ENCODE measurements at places on chromosomes 12 and 14. TPM values are rescaled to one million over a fixed set of nuclear protein-coding genes. Genes with fewer than 3 reads are reported as not detected.

DNA sequence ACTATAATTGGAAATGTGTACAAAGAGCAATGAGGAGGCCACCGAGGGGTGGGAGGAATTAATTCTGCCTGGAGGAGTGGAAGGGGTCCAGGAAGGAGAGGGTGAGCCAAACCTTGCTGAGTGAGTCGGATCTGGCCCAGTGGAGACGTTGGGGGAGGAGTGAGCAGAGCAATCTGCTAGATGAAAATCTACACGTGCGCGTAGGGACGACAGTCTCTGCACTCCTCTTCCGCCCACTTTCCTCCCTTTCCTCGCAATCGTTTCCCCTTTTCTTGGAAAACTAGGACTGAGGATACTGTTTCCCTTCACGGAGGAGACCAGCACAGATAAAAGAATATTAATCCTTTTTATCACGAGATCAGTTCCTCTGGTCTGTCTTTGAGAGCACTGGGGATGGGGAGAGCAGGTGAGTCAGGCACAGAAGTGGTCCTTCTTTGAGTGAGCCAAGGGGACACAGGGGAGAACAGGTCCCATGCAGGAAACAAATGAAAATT lies 2.9 kb upstream of the NAB2 start:
- DNase-seq: peak; percentile 60

- peak; percentile 87 for DNase-seq
Observed at GRCh38 chr12:117486840-117487659, 125.6 kb upstream of the NOS1 start.

DNA sequence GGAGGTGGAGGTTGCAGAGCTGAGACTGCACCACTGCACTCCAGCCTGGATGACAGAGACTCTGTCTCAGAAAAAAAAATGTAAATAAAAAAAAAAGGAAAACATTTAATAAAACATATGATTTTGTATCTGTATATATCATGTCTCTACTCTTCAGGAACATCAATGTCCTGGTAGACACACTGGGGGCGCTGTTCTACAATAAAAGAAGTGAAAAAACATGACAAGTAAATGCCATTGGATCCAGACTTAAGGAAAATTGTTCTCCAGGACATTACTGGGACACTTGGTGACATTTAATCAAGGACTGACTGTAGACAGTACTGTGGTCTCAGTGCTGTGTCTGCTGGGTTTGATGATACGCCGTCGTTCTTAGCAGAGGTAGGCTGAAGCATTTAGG lies 15.5 kb upstream of the KLC1 start:
- peak; percentile 39 for DNase-seq

GRCh38 chr14:50798048-50798421 lies 32.9 kb downstream of the NIN start:
- no peak for DNase-seq

- DNase-seq: peak; percentile 53
Observed at GRCh38 chr12:24615967-24616411, 332.9 kb downstream of the BCAT1 start.

GRCh38 chr12:79020106-79020505 lies 155.5 kb downstream of the SYT1 start:
- peak; percentile 18 for DNase-seq

GRCh38 chr12:29869946-29870345 lies 86.2 kb upstream of the TMTC1 start:
- DNase-seq: peak; percentile 1

DNA sequence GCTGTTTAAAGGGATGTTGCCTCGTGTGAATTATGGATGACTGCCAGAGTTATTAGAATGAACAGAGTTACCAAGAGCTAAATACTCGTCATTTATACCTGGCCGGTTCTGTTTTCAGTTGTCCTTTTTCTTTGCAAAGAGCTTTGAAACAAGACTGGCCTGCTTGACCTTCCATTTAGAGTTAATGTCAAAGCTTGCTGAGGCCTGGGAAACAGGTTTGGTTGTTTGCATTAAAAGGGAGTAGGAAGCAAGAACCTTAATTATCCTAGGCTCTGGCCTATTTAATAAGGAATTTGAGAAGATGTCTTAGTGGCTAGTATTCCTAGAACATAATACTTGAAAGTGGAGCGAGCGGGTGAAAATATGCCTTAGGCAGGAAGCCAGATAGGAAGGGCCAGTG lies 233.3 kb downstream of the CACNA1C start:
- DNase-seq: no peak

- DNase-seq: peak; percentile 59
Observed at GRCh38 chr12:9039397-9039977, 50.1 kb downstream of the KLRG1 start.

DNA sequence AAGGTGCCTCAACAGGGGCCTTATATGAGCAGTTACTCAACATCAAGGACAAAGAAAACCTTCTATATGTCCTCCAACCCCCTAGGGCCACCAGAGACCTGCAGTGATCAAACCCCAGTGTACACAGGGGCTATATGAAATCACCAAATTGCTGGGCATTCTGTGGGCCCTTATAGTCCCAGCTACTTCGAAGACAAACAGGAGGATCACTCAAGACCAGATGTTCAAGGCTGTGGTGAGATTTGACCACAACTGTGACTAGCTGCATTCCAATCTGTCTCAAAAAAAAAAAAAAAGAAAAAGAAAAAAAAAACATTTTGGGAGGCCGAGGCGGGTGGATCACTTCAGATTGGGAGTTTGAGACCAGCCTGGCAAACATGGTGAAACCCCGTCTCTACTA lies 51.0 kb upstream of the PRB2 start:
- no peak for DNase-seq

DNA sequence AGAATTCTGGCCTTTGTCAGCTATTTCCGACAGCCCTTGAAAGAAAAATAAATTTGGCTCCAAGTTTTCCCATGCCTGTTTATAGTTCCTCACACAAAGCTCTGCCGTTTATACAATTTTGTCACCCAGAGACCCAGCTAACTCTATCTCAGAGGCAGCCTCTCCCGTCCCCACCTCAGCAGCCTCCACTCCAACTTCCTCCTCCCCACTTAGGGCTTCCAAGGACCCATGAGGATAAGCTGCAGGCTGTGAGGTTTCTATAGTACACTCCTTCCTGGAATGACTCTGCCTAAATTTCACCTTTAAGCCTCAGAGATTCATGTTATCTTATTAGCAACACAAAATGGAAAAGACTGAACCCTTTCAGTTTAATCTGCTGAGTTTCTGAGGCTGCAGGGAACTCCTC lies 71.8 kb downstream of the TTC9 start:
- no peak for DNase-seq

DNA sequence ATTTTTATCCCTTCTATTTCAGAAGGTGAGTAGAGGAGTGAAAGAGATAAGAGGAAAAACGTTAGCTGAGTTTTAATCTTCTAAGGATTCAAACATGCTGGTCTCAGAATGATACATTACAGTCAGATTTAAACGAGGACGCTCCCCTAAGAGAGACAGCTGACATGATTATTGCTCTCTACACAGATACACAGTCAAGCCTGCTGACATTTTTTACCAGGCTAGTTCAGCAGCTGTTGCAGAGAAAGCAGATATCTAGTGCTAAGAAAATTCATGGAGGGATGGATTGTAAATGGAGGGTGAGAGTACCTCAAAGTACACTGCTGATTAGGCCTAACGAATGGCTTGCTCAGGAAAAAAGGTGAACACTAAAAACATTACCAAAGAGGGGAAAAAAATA lies 31.9 kb upstream of the SOS2 start:
- DNase-seq: no peak

GRCh38 chr12:91138337-91138920 lies 27.1 kb upstream of the LUM start:
- DNase-seq: no peak

GRCh38 chr14:76985540-76986230 lies 42.8 kb downstream of the IRF2BPL start:
- no peak for DNase-seq

- DNase-seq: no peak
Observed at GRCh38 chr12:106147956-106148355, 9.2 kb upstream of the NUAK1 start.

GRCh38 chr12:119603767-119604166 lies 10.2 kb downstream of the TMEM233 start:
- DNase-seq: no peak

DNA sequence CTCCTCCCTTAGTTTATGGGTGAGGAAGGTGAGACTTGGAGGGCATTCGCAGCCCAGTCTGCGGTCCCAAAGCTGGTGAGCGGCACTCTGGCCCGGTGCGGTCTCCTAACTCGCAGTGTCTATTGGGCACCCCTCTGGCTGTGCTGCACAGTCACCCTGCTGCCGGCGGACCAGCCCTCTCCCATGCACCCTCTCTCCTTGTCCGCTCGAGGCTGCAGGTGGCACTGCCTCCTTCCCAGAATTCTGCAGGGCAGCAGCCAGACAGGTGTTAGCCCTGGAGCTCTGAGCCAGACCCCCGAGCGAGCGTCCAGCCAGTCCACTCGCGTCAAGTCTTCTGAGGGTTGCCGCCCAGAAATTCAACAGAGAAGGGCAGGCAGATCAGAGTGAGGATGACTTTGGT lies 56.8 kb upstream of the DYNC1H1 start:
- no peak for DNase-seq

- DNase-seq: no peak
Observed at GRCh38 chr12:124015494-124016461, 42.8 kb downstream of the ZNF664 start.

- no peak for DNase-seq
Observed at GRCh38 chr14:91350483-91350812, 67.2 kb downstream of the CCDC88C start.

DNA sequence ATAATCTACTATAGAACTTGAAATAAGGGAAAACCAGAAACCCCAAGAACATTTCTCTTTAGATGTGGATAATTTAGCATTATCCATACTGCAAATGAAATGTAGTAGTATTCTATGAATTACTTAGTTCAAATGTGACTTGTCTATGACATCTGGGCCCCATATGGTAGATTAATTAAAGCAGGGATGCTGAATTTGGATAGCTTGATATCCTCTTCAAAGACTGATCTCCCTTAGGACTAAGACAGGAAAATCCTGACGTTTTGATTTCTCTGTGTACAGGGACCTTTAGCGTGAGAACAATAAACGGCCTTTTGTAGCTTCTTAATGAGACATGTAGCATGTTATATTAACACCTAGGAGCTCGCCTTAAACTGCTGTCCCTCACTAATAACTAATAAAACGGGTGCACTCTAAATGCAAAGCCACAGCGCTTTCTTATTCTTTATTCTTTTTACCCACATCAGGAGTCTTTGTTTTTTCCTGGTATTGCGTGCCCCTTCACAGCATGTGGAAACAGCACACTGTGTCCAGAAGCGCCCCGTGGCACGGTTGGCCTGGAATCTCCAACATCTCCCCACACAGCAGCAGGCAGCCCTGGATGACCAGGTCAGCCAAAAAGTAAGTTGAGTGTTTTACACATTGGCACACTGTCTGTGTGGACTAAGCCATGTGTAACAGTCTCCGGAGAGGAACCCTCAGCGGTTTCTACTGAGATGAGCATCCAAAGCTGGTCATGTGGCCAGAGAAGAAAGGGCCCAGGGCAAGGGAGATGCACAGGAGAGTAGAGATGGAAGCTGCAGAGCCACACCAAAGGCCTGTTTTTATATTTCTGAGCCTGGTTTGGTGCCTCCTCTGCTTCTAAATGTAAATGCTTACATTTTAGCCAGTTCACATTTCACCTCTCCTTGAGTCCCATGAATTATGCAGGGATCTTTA lies 93.1 kb downstream of the SRGAP1 start:
- DNase-seq: no peak

DNA sequence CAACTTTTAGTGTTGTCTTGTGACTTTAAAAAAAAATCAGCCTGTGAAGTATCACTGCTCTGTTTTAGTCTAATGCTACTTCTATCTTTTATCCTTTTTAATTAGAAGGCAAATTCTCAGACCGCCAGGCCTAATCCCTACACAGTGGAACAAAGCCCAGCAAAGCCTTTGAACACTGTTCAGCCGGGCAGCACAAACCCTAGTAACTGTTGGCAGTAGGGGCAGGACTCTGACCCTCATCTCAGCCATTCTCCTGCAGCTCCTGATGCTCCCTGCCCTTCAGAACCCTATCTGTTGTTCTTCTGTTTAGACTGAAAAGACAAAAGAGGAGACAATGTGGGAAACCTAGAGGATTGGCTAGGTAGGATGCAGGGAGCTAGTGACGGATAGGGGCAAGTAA lies 78.0 kb upstream of the OTX2 start:
- DNase-seq: no peak

- DNase-seq: no peak
Observed at GRCh38 chr14:81565441-81566290, 32.0 kb upstream of the SEL1L start.

DNA sequence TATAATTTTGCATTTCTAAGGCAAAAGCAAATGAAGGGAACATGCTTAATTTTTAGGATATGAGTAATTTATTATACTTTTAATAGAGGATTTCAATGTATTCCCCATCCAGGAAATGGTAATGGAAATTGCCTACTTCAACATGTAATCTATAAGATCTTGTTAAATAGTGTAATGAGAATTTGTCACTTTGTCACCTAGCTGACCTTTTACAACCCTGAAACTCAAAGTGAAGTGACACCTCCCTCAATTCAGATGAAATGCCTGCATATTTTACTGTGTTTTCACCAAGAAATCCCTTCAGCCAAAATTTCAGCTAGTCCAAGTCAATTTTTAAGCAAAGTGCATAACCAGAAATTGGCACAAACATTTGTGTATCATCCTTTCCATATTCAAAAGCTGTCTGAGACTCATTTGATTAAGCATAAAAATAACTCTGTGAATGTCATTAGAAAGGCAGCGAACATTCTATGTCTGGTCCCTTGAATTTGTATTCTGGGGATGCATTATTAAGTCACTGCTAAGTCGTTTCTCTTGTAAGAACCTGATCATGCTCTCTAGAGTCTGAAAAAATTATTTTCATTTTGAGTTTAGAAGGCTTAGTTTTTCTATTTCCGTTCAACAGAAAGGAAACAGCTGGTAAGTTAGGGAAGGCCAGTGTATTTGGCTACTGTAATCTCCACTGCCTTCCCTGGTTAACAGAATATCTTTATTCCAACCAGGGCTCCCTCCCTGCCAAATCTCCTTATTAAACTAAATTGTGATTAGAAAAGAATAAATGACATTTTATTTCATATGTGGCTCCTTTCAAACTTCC lies 100.8 kb downstream of the IGF1 start:
- DNase-seq: no peak

GRCh38 chr14:69711881-69712560 lies 54.9 kb upstream of the SRSF5 start:
- DNase-seq: peak; percentile 59

DNA sequence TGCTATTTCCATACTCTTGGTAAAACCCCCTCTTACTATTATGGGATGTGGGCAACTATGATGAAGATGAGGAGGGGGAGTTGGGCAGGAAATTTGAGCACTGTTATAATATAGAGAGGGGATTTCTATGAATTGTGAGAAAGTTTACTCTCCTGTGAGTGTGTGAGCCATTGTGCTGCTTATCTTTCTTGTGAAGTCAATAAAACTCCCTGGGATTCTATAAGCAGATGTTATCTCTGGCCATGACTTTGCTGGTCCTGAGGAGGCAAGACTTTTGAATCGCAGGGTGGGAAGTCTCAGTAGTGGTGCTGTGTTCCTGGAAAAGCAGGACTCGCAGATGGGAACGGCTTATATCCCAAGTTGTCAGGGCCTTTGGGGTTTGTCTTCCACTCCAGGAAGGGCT lies 62.2 kb downstream of the EMP1 start:
- DNase-seq: no peak

Gene CMKLR1
- total RNA-seq: under 0.01 TPM

Gene EGLN3
- total RNA-seq: 1.8 TPM

Gene PSMC6
- 85.0 TPM for total RNA-seq

Gene BORCS5
- 15.7 TPM for total RNA-seq

Gene OAS2
- total RNA-seq: 2.3 TPM

Gene ENDOU
- 0.17 TPM for total RNA-seq

Gene CLBA1
- total RNA-seq: 8.0 TPM

Gene AQP2
- not detected for total RNA-seq

Gene CDK17
- total RNA-seq: 59.3 TPM

Gene PLD4
- 0.17 TPM for total RNA-seq

Gene KRT8
- total RNA-seq: 1.5 TPM

Gene GPATCH2L
- 36.2 TPM for total RNA-seq

Gene GARIN6
- not detected for total RNA-seq

Gene ANKLE2
- total RNA-seq: 45.5 TPM
